Astrocyte (in vitro differentiated cells and primary cell): ENCODE measurements at places on chromosomes 5 and 9. TPM values are rescaled to one million over a fixed set of nuclear protein-coding genes. Genes with fewer than 3 reads are reported as not detected.

DNA sequence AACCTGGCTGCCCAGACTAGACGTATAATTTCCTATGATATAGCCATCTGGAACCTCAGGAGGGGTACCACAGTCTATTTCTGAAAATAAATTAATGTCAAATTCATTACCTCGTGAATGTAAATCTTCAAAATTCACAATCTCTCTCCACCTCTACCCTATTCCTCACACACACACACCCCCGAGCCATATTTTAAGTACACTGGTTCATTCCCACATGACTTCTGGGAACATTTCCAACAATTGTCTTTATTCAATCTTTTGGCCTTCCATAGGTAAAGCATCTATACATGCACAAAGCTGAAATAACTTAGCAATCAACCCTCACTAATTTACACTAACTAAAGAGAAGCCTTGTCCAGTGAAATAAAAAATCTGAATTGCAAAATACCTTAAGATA is 32.7 kb downstream of the SUSD1 start:
- no peaks in the 10 kb centered on the region for H3K4me1 ChIP-seq
- H3K4me3 ChIP-seq, result no peak overlapping the region
- no peaks in the 10 kb centered on the region for H3K36me3 ChIP-seq
- DNase-seq, result no peak
- H3K27me3 ChIP-seq, result no peaks in the 10 kb centered on the region
- H3K27ac ChIP-seq, result no peak overlapping the region

Gene PDE8B
- total RNA-seq, result 0.18 and 0.22 TPM in 2 replicates

- H3K4me1 ChIP-seq, result peaks cover 12% of the 10 kb centered on the region
- no peak overlapping the region for H3K27ac ChIP-seq
- no peaks in the 10 kb centered on the region for H3K27me3 ChIP-seq
Measured at GRCh38 chr9:5696884-5697283, 68.0 kb downstream of the RIC1 start.

Gene EDIL3
- total RNA-seq, result 226 and 284 TPM in 2 replicates

GRCh38 chr5:95261437-95262175 is 23.3 kb downstream of the MCTP1 start:
- no peaks in the 10 kb centered on the region for H3K4me1 ChIP-seq
- no peaks in the 10 kb centered on the region for H3K27me3 ChIP-seq
- H3K27ac ChIP-seq, result no peak overlapping the region
- DNase-seq, result no peak
- H3K36me3 ChIP-seq, result no peaks in the 10 kb centered on the region
- H3K4me3 ChIP-seq, result no peak overlapping the region

Gene MARCHF3
- 16.5 and 16.6 TPM in 2 replicates for total RNA-seq
